ENCODE measurements at places on chromosomes 2 and 18.
A peak's percentile ranks its signal among the peaks of the same experiment; 100 is the strongest.

GRCh38 chr2:231710799-231711676, 2.7 kb downstream of the PTMA start:
- DNase-seq = peak; percentile 40

DNA sequence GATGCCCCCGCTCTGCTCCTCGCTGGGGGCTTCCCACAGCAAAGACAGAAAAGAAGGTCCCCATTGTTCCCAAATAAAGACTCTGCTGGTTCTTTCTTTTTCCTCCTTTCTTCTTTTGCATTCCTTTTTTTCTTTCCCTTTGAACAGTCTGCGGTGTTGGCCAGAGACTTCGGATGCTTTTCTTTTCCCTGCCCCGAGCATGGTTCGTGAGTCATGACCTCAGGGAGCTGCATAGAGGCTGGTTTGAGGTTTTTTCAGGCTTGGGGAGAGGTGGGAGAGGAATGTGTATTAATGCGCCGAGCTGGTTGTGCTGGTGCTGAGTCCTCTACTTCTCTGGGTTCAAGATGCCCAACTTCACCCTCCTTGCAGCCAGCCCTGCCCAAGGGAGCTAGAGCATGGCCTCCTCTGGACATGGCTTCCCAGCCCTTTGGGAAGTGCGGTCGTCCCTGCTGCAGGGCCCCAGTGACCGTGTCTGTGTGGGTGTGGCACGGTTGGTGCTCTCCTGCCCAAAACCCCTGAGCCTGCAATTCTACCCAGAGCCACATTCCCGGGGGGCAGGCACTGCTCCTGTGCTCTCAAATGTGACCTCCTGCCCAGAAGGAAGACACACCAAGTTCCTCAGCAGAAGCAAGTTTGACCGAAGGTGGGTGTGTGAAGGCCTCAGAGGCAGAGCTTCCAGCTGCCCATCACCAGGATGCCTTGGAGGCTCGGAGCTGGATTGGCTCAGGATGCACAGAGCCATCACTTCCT, 9.0 kb upstream of the ARHGEF4 start:
- no peak for DNase-seq

- peak; percentile 5 for DNase-seq
Measured at GRCh38 chr2:128310761-128311160, 7.9 kb downstream of the HS6ST1 start.

DNA sequence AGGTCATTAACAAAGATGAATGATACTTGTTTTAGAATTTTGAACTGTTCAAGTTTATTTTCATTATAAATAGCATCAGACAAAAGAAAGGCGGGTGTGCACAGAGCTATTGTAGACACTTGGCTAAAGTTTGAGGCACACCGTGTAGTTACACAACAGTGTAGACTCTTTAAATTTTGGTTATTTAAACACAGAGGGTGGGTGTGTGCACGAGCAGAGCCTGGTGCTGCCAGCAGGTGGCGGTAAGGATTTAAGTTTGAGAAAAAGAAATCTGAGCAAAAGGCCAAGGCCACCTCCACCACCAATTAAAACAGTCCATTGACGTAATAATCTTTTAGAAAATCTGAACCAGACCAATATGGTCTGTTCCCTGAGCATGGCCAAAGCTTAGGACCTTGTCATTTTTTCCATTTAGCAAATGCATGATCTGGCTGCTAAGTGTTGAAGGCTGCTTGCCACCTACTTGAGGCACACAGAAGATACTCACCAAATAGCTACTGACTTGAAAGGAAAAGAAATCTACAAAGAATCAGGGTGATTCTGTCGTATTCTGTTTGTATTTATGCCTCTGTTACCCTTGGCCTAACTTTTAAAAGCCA, 14.3 kb downstream of the COPS7B start:
- DNase-seq = peak; percentile 47

DNA sequence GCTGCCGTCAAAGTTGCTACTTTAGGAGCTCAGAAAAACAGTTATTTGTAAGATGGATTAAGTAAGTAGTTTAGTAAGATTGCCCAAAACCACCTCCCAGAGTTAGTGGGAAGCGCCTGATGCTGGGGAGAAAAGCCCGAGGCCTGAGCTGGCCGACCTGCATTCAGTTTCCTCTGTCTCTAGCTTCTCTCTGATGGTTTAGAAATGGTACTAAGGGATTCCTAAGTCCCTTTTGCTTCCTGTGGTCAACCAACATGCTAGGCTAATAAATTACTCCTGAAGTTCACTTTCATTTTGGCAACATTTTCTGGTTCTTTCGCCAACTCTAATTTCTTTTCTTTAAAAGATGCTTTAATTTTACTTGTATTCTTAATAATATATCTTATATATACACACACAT, 60.1 kb downstream of the ASAP2 start:
- DNase-seq = no peak

Data from stimulated activated CD4-positive, alpha-beta T cell treated with anti-CD3 and anti-CD28 coated beads, Interleukin-2, amount 100 ng/mL, for 24 hours (primary cell).